ENCODE measurements at places on chromosomes 13 and 19.
A peak's percentile ranks its signal among the peaks of the same experiment; 100 is the strongest.

GRCh38 chr19:15101479-15102082, 5.6 kb upstream of the SYDE1 start:
- no peak for DNase-seq

- DNase-seq, result peak; percentile 20
Measured at GRCh38 chr19:50461066-50461875, 15.0 kb upstream of the EMC10 start.

GRCh38 chr19:45473682-45474605, 6.1 kb downstream of the FOSB start:
- no peak for DNase-seq

DNA sequence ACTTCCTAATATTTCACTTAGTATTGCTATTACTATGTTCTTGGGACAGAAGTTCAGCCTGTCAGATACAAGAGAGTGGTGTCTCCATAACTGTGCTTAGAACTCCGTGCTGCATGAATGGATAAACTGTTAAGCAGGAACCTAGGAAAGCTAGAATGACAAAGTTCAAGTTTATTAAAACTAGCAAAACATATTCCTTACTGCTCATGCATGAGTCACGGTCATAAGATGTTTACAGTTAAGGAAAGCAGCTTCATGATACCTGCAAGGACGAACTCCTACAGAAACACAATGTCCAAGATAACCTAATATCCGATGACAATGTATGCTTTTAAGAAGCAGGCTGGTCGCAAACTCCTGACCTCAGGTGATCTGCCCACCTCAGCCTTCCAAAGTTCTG, 6.0 kb upstream of the ZNF765 start:
- DNase-seq, result no peak

- DNase-seq, result no peak
Measured at GRCh38 chr13:86731987-86732386, 932.8 kb upstream of the SLITRK6 start.

- no peak for DNase-seq
Measured at GRCh38 chr19:48659768-48660167, 13.0 kb downstream of the NTN5 start.

DNA sequence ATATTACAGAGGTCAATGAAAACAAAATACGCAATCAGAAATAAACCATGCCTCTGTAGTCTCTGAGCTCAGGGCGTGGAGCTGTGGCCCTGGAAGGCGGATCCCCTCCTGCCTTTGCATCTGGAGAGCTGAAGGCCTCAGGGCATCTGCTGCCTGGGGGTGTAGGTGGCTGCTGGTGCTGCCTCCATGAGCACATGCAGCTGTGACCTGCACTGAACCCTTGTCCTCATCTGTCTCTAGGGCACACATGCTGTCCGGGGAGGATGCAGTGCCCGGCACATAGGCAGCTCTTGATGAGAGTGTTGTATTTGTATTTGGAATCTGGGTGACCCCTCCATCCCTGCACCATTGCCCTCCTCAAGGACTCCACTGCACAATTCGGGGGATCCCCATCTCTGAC, 185.7 kb downstream of the TEX29 start:
- no peak for DNase-seq

GRCh38 chr13:76148926-76149325, 512.8 kb downstream of the LMO7 start:
- no peak for DNase-seq

- no peak for DNase-seq
Measured at GRCh38 chr13:24263632-24264031, 45.7 kb upstream of the C1QTNF9 start.

- no peak for DNase-seq
Measured at GRCh38 chr13:114309806-114310410, 4.4 kb upstream of the CHAMP1 start.

GRCh38 chr13:98697791-98698190, 54.7 kb downstream of the SLC15A1 start:
- DNase-seq, result no peak

DNA sequence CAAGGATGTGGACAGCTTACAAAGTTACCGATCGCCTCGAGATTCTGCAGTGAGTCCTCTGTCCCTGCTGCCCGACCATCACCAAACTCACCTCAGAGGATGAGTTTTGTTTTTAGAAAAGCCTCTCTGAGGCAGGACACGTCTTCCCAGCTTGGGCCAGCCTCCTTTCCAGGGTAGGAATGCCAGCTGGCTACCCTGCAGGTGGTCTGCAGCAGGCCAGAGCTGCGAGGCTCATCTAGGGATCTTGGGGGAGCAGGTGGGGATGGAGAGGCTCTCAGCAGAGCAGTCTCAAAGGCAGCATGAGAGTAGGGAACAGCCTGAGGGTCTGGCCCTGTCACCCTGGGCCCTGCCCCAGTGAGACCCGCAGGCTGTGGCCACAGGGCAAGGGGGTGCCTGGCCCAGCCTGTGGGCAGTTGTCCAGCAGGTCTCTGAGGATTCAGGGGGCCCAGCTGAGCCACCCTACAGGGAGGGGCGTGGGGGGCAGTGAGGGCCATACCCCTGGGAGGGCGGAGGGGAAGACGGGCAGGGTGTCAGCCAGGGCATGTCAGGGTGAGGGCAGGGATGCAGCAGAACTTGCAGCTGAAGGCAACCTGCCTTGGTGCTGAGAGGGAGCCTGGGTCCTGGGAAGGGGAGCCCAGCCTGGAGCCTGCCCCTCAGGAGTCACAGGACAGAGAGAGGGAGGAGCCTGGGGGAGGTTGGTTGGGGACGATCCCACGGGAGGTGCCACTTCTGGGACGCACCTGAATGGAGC, 57.3 kb upstream of the TPM4 start:
- DNase-seq, result no peak

- DNase-seq, result no peak
Measured at GRCh38 chr19:4264812-4265211, 14.3 kb upstream of the SHD start.

- peak; percentile 12 for DNase-seq
Measured at GRCh38 chr19:45528744-45529419, 21.6 kb downstream of the VASP start.

- no peak for DNase-seq
Measured at GRCh38 chr19:41997121-41997850, 3.3 kb upstream of the ATP1A3 start.

DNA sequence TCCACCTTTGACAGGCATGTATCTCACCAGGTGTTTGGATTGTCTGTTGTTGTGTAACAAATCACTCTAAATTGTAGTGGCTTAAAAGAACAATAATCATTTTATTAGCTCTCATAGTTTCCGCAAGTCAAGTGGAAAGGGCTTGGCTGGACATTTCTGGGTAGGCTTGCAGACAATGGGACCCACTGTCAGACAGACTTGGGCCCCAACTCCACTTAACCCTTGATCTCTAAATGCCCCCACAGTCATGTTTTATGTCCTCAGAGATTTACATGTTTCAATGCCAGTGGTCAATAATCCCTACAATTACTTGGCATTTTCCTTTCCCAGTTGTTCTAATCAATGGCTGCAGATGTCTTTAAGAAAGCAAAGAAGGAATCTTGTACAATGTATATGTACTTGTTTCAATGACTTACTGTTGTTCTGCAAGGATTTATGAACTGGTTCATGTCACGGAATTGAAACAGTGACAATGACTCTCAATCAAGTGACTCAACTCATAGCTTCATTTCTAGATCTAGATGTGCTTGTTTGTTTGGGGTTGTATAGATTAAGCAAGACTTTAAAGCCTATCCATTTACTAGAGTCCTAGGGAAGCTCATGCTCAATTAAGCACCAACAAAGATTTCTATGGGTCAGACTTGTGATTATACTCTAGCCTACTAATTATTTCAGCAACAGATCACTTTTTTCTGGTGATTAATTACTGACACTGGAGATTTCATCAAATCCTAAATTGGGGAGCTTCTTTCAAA, 510.1 kb upstream of the NBEA start:
- DNase-seq, result no peak

- DNase-seq, result no peak
Measured at GRCh38 chr13:114056205-114057013, 76.0 kb downstream of the RASA3 start.

GRCh38 chr19:13195678-13196077, 45.5 kb downstream of the IER2 start:
- no peak for DNase-seq

- DNase-seq, result no peak
Measured at GRCh38 chr13:23380534-23380933, 53.0 kb downstream of the SACS start.

DNA sequence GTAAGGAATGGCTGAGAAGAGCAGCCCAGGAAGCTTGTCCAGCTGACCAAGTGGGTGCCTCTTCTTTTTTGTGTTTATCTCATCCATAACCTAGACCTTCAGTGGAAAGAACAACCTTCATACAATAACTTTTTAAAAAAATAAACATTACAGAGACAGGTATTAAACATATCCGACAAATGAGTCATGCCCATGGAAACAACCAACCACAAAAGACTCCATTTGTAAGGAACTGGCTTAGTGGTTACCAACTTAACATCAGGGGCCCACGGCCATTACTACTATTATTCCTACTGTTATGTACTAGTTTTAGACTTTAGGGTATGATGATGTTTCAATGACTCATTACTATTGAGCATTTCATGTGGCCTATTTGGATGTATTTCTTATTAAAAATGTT, 191.7 kb upstream of the SERP2 start:
- no peak for DNase-seq

GRCh38 chr19:3507371-3508120, 1.4 kb downstream of the FZR1 start:
- no peak for DNase-seq
